Coronary artery (tissue), 2 donors: ENCODE measurements at places on chromosomes 16 and 17.

DNA sequence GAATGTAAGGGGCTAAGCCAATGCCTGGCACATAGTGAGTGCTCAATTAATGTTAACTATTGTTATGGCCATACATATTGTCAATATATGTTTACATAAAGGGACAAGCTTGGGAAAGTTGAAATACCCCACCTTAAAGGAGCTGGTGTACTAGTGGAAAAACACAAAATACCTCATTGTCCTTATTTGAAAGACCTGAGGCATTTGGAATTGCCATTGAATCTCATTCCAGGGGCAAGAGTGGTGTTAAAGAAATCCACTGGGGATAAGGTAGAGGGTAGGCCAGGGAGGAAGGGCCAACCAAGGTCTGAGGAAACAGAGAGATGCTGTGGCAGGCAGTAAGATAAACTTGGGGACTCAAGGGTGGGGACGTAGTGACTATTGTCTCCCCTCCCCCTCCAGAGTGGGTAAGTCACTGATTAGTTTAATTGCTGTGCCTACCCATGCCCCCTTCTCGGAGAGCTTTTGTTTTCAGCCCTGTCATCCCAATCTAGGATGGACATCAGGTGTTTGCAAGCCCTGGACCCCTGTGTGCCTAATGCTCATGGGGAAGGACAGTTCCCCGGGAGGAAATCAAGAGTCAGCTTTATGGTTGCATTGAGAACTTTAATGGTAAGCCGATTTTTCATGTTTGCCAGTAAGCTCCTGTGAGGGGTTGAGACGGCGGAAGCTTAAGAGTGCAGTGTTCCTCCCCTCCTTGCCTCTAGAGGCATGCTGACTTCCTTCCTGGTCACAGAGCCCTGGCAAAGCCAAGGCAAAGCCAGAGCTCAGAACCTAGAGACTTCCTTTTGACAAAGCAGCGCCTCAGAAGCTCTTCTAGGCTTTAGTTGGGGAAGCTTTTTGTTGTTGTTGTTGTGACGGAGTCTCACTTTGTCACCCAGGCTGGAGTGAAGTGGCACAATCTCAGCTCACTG, 2.5 kb upstream of the HEATR9 start:
- no peak for DNase-seq

DNA sequence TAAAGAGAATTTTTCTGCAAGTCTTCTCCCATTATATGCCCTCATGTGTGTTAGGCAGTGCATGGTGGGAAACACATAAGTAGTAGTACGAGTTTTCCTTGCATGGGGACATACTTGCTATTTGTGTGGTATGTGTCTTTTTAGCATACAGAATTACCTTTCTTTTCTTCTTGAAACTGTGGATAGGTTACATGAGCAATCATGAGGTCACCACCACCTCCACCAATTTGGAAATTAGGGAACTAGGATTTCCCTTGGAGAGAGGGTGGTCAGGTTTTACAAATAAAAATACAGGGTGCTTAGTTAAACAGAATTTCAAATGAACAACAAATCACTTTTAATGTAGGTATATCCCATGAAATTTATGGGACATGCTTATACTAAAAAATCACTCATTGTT, 16.3 kb upstream of the AMZ2 start:
- no peak for DNase-seq

DNA sequence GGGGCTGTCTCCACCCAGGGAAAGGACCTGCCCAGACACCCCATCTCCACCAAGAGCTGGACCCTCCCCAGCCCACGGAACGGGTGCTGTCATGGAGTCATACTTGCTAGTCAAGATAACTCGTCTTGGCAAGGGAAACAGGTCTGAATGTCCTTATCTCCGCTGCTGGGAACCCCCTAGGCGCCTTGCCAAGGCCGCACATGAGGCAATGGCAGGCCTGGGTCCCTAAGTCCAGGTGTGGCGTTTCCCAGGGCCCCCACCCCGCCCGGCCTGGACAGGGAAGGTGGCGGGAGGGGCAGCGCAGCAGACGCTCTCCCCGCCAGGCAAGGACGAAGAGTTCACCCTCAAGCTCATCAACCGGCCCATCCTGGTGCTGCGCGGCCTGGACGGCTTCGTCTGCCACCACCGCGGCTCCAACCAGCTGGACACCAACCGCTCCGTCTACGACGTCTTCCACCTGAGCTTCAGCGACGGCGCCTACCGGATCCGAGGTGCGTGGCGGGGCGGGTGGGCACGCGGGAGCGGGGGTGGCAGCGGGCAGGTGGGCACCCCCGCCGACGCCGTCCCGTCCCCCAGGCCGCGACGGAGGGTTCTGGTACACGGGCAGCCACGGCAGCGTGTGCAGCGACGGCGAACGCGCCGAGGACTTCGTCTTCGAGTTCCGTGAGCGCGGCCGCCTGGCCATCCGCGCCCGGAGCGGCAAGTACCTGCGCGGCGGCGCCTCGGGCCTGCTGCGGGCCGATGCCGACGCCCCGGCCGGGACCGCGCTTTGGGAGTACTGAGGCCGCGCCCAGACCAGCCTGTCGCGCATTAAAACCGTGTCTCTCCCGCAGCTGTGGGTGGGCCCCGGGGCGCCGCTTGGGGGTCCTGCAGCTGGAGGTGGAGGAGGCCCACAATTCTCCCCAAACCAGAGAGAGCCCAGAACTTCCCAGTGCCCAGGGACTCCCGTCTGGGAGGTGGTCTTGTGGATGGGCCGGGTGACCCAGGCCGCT, 8.4 kb downstream of the FSCN2 start:
- no peak for DNase-seq

DNA sequence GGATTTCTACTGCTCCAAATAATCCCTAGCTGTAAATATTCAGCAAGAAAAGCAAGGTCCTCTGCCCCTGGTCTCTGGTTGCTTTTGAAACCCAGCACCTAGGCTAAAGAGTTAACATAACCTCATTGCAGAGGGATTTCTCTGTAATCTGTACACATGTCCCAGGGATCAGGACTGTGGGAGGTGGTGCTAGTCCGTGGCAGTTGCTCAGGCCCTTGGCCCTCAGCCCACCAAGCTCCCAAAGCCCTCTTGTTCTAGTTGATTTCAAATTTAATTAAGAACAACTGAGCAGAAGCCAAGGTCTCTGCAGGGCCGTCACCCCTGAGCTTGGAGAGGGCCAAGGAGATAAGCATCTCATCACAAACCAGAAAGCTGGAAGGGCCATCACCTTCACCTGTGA, 181.1 kb downstream of the SOX9 start:
- DNase-seq: no peak

DNA sequence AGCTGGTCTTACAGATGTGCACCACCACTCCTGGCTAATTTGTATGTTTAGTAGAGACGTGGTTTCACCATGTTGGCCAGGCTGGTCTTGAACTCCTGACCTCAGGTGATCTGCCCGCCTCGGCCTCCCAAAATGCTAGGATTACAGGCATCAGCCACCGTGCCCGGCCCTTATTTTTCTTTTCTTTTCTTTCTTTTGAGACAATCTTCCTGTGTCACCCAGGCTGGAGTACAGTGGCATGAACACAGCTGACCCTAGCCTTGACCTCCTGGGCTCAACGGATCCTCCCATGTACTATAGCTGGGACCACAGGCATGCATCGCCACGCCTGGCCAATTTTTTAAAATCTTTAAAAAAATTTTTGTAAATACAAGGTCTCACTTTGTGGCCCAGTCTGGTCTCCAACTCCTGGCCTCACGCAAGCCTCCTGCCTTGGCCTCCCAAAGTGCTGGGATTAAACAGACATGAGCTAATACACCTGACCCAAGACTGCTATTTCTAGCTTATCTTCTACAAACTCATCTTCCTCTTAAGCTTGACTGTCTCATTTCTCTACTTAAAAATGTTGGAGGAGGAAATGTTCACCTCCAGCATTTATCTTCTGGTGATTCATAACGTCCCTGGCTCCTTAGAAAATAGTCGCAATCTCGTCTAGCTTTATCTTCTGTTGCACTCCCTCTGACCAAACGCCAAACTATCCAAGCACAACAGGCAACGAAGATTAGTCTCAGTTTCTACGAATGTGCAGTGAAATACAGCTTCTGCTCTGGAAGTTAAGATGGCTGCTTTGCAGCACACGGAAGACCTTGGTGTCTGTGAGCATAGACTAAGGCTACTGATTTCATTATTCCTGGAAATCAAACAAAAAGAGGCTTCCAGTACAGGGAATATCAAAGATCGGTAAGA, 8.2 kb upstream of the TMEM94 start:
- DNase-seq: no peak

GRCh38 chr17:69710926-69711325, 296.4 kb downstream of the MAP2K6 start:
- no peak for DNase-seq

GRCh38 chr17:39688475-39688835, 598 bp upstream of the PGAP3 start:
- peak; percentile 69 for DNase-seq

DNA sequence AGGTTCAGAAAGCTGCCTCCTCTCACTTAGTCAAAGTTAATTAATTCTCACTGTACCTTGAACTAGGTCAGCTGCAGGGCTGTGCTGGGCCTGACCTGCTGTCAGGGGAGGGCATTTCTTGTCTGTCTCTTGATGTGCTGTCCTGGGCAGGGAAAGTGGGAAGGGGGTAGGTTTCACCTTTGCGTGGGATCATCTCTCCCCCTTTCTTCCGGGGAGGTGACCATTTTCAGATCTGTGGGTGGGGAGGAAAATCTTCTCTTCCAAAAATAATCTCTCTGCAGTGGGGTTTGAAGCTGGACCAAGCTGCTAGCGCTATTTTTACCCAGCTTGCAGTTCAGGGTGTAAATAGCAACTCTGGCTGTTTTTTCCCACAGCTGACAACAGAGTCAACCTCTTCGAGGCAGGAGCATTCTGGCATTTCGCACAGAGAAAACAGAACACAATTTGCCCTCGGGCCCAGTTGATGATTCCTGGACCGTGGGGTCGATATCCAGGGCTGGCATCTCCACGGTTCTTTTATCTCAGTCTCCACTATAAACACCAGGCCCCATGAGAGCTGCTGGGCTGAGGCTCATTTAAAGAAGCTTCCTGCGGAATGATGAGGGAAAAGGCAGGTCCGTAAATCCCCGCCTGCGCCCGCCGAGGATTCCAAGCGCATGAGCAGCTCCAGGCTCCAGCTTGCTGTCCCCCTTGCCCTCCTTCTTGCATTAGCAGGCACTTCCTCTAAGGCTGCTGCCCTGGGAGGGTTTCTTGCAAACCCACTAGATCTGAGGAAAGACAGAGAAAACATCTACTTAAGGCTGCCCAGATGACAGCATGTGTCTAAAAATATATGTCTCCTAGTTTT, 93.9 kb downstream of the YPEL2 start:
- DNase-seq: peak; percentile 82

GRCh38 chr16:12208341-12209035, 232.0 kb downstream of the SNX29 start:
- DNase-seq: no peak

DNA sequence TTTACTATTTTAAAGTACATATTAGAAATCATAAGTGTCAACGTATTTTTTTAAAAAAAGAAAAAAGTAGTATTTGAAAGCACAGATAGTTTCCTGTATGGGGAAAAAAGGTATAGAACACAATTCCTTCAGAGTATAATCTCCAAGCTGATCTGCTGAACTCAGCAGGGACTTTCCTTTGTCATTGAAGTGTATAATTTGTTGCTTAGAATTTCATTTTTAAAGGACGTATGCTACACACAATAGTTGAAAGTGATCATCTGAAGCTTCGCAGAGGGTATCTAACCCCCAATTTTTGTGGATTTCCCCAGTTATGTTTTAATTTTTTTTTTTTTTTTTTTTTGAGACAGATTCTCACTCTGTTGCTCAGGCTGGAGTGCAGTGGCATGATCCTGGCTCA, 20.2 kb upstream of the MAPT start:
- DNase-seq: no peak

DNA sequence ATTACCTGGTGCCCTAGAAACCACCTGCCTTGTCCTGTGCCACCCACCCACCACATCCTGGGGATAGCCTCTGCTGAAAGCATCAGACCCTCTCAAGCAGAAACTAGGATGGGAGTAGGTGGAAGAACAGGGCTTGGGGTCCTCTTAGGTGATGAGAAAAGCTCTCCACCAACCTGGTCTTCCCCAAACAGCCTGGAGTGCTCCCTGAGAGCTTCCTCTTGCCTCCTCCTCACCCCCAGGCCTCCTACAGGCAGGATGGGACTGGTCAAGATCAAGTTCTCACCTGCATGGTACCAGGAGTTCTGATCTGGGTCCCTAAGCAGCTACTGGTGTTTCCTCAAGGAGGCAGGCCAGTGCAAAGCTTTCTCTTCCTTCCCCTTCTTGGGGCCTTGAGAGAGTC, 15.4 kb downstream of the WNT9B start:
- DNase-seq: no peak

- DNase-seq: no peak
These were observed 12.3 kb downstream of the CHMP6 start for GRCh38 chr17:81003711-81004475.

GRCh38 chr17:39609416-39610025, 1.8 kb upstream of the NEUROD2 start:
- no peak for DNase-seq

- DNase-seq: no peak
These were observed 47.5 kb downstream of the N4BP1 start for GRCh38 chr16:48562475-48562874.

DNA sequence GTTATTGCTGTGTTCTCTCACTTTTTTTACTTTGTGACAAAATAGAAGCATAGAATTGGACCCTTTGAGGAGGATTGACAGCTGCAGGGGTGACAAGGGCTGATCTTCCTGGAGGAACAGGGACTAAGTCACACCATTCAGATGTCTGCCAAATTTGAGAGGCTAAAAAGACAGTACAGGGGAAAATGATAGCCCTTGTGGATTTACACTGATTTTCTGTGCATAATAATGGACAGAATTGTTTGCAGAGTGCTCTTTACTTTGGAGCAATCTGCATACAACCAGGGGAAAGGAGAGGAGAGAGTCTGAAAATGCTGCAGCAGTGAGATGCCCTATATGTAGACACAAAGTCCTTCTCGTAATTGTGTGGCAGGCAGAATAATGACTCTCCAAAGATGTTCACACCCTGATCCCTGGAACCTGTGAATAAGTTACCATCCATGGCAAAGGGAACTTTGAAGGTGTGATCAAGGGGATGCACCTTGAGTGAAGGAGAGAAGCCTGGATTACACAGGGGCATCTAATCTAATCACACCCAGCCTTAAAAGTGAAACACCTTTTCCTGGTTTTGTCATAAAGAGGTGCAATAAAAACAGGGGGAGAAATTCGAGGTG, 221.4 kb upstream of the CPHXL start:
- DNase-seq: no peak

GRCh38 chr16:77834635-77835540, 46.5 kb downstream of the VAT1L start:
- no peak for DNase-seq

GRCh38 chr16:67249178-67250044, 632 bp downstream of the SLC9A5 start:
- DNase-seq: no peak
